Hematopoietic multipotent progenitor cell treated with erythropoietin and hydrocortisone succinate and interleukin-3 and kit ligand, for 4 days (in vitro differentiated cells): ENCODE measurements at places on chromosomes 7 and 10.
A peak's percentile ranks its signal among the peaks of the same experiment; 100 is the strongest.

GRCh38 chr7:126083014-126083413, 1153.4 kb upstream of the POT1 start:
- no peak for DNase-seq

DNA sequence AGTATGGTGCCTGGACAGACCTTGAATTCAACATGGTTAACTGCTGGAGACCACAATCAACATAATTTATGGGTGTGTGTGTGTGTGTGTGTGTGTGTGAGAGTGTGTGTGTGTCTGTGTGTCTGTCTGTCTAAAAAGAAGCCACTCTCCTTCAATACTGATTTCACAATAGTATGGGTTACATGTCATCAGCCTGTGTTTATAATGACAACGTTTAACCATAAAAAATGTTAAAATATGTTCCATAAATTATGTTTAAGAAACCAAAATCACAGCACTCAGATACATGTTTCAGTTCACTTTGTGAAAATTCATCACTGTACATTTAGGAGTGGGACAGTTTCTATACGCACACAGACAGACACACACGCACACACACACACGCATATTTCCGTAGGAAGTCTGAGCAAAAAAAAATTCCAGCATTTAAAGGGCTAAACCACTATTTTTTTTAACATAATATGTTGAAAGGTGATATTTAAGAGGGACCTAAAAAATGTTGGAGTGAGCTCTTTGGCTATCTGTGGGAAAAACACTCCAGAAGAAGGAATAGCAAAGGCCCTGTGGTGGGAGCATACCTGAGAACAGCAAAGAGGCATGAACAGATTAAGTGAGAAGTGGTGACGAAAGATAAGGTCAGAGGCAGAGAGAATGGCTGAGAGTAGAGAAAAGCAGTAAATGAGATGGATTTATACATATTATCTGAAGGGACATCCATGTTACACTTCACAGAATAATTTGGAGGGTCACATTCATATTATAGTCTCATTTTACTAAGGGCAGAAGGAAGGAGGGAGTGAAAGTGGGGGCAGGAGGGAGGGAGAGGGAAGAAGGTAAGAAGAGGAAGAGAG, 10.9 kb downstream of the PDZD8 start:
- DNase-seq = peak; percentile 54

DNA sequence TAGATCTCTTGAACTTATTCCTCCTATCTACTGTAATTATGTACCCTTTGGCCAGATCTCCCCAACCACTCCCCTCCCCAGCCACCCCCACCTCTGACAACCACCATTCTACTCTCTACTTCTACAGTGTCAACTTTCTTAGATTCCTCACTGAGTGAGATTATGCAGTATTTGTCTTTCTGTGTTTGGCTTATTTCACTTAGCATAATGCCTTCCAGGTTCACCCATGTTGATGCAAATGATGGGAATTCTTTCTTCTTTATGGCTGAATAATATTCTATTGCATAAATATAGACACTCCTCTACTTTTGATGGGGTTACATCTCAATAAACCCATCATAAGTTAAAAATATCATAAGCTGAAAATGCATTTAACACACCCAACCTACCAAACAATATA, 21.3 kb upstream of the HNRNPH3 start:
- DNase-seq = no peak

DNA sequence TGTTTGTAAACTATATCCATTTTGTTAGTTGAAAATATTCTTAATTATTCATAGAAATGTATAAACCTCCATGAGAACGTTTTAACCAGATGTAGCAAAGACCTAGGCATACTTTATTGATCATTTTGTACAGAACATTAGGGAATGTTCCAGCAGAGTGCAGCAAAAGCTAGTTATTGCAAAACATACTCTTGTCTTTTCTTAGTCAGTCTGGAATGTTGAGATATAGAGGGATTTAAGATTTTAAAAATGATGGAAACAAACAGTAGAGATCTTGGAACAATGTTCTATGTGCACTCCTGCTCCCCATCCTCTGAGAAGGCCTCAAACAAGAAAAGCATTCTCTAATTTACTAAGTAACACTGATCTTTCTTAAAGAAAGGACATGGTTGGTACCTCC, 292.1 kb downstream of the BBS9 start:
- no peak for DNase-seq

DNA sequence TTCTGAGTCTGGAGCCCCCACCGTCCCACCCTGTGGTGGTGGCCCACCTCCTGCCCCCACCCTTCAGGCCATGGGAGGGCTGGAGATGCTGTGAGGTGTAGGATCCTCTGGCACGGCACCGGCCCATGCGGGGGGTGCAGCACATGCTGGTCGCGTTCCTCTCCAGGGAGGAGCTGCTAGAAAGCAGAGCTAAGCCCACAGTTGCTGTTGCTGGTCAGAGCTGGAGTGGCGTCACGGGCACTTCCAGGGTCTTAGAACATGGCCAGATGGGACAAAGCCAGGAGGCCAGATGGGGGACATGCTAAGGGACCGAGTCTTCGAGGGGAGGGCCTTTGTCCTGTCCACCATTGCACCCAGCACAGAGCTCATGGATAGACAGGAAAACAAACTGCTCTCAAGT, 21.6 kb downstream of the AGAP3 start:
- DNase-seq = no peak
